ENCODE measurements at places on chromosomes 2 and 18. TPM values are rescaled to one million over a fixed set of nuclear protein-coding genes. Genes with fewer than 3 reads are reported as not detected.

Gene CCDC150
- 1.4 TPM for total RNA-seq

Gene TRIM43
- not detected for total RNA-seq

- DNase-seq = no peak
Observed at GRCh38 chr2:138503652-138504051, 2.1 kb downstream of the SPOPL start.

DNA sequence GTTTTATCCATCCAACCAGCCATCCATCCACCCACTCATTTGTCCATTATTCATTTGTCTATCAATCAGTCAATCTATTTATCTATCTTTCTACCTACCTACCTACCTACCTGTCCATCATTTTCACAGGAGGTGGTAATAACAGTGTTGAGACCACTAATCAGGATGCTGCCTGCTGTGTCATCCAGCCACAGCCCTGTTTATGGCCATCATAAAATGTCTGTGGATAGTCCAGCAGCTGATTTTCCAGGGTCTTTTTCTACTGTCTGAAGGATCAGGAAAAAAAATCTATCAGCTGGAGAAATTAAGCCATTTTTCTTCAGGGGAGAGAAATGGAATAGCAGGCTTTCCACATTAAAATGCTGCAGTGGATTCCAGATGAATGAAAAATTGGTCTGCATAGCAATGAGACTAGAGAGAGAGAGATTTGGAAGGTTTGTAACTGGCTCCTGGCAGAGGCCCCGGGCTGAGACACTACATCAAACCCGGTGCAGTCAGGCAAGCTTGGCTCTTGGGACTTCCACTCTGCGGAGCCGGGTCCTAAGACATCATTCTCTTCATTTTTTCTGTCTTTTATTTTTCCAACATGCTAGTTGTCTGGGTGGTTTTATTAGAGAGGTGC is 33.0 kb upstream of the BOD1L2 start:
- no peak for DNase-seq

- no peak for DNase-seq
Observed at GRCh38 chr2:193350509-193350908, 1155.8 kb upstream of the TMEFF2 start.

Data from H4 (cell line).